NCI-H2227 treated with DMSO at 0.1 percent for 48 hours (cell line): ENCODE measurements at places on chromosomes 5 and 9.

GRCh38 chr5:116153687-116154174 lies 68.9 kb downstream of the COMMD10 start:
- DNase-seq = peak; percentile 66

- DNase-seq = no peak
These were observed 9.4 kb downstream of the FSTL4 start for GRCh38 chr5:133602835-133603380.

DNA sequence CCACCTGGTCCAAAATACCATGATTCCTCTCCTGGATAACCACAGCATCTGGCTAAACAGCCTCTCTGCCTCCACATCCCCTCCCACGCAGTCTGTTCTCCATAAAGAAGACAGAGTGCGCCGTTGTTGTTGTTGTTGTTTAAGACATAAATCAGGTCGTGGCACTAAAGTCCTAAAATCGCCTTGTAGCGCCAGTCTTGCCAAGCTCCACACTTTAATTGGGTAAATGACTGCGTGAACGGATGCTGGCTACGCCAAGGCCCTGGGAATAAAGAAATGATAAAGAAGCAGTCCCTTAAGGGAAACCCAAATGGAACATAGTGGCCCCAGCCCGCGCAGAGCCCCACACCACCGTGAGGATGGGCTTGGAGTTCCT lies 364 bp upstream of the SFXN1 start:
- no peak for DNase-seq

DNA sequence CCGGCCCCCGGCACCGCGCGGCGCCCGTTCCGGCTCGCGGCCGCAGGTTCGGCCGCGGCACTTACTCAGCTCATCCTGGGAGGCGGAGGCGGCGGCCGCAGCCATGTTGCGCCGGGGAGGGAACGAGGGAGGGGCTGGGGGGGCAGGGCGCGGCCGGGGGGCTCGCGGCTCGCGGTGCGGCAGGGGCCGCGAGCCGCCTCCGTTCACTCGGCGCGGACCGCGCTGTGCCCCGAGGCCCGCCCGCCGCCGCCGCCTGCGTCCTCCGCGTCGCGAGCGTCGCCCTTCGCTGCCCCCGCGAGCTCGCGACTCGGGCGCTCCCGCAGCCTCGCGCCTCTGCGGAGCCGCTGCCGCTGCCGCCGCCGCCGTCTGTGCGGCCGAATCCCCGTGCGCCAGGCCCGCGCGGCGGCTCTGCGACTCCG lies 735 bp downstream of the ECPAS start:
- DNase-seq = peak; percentile 9

- DNase-seq = no peak
These were observed 287.4 kb upstream of the ARRDC3 start for GRCh38 chr5:91670563-91670962.

GRCh38 chr5:65695162-65695755 lies 26.6 kb downstream of the SGTB start:
- DNase-seq = no peak

GRCh38 chr5:6899221-6899620 lies 186.0 kb downstream of the TENT4A start:
- no peak for DNase-seq

DNA sequence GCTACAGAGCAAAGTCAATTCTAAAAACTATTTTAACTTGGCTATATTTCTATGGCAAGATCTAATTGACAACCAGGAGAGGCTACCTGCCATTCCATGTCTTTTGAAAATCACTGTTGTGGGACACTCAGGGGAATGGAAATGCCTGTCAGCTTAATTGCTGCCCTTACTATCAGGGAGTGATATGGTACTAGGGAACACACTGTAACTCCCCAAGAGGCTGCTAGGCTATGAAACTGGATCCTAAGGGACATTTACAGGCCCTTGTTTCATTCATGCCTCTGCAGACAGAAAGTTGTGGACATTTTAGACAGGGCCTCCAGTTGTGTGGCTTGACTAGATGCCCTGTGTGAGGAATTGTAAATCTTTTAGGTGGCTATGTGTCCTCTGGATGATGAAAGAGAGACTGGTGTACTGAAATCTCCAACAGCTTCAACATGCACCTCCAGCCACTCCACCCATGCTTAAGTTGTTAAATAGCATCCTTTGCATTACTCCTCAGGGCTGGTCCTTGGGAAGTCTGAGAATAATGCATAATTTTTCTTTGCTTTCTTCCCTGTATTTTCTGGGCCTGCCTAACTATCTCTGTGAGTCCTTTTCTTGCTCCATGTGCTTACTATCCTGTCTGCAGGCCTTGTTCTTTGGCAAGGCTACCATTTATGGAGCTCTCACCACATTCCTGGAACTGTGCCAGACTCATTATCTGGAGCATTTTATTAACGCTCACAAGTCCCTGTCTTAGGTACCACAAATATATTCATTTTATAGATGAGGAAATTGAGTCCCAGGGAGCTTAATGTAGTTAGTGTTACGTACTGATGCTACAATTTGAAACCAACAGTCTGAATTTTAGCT lies 3.2 kb downstream of the MROH2B start:
- DNase-seq = no peak

- DNase-seq = no peak
These were observed 441.6 kb upstream of the DMAC1 start for GRCh38 chr9:8241201-8241600.

- no peak for DNase-seq
These were observed 8.6 kb downstream of the SUSD1 start for GRCh38 chr9:112166176-112167140.

- DNase-seq = peak; percentile 42
These were observed 28.7 kb downstream of the DNAJC21 start for GRCh38 chr5:34957857-34958690.

GRCh38 chr5:83256091-83256780 lies 178.9 kb downstream of the XRCC4 start:
- DNase-seq = no peak

DNA sequence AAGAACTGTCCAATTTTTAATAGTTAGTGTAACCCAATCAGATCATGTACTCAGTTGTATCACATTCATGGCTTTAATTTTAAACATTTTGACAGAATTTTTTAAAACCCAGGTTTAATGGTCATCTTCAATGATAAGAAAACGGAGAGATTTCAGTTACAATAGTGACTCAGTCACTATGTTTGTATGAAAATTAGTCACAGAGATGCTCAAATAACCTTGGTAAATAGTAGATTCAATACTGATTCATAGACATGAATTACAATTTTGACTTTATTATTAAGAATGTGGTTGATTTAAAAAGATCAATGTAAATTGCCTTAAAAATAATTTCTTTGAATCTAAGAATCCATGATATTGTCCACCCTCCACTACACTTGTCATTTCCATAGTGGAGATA lies 64.6 kb upstream of the TYRP1 start:
- no peak for DNase-seq

- DNase-seq = no peak
These were observed 23.2 kb upstream of the TMEM250 start for GRCh38 chr9:136141682-136142413.

- DNase-seq = no peak
These were observed 12.2 kb downstream of the MEGF9 start for GRCh38 chr9:120702075-120702474.

DNA sequence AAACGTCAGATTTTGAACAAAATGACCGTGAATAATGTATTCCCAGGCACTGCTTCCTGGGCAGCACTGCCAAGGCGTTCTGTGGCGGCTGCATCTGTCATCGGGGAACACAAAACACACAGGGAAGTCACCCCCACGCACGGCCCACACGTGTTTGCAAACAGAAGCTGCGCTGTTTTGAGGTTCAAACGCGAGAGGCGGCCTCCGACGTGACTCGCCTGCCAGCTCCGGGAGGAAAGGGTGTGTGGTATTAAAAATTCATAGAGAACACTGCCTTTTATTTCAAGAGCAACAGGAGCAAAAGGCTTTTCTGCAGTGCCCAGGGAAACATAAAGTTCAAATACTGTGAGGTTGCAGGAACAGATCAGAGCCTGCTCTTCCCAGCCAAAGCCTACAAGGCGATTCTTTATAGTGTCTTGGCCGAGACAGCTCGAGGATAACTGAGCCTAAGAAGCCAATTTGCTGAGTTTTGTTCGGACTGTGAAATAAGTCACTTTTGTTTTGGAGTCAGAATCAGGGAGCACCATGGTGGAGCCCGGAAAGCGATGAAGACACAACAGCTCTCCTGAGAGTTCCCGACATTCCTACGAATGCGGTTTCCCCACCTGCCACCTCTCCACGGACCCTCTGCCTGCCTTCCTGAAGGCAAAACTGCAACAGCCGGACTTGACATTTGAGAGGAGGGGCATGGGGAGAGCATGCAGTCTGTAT lies 115.3 kb upstream of the IRX2 start:
- no peak for DNase-seq

DNA sequence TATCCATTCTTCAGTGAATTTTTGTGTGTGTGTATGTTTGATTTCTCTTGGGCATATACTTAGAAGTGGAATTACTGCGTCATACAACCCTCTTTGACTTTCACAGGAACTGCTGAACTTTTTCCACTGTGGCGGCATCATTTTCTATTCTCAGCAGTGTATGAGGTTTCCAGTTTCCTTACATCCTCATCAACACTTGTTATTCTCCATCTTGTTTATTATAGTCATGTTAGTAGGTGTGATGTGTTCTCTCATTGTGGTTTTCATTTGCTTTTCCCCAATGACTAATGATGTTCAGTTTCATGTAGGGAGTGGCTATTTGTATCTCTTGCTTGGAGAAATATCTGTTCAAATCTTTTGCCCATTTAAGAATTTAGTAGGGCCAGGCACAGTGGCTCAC lies 2.6 kb downstream of the ZNF79 start:
- DNase-seq = no peak

GRCh38 chr9:119818726-119819435 lies 449.6 kb upstream of the BRINP1 start:
- no peak for DNase-seq

DNA sequence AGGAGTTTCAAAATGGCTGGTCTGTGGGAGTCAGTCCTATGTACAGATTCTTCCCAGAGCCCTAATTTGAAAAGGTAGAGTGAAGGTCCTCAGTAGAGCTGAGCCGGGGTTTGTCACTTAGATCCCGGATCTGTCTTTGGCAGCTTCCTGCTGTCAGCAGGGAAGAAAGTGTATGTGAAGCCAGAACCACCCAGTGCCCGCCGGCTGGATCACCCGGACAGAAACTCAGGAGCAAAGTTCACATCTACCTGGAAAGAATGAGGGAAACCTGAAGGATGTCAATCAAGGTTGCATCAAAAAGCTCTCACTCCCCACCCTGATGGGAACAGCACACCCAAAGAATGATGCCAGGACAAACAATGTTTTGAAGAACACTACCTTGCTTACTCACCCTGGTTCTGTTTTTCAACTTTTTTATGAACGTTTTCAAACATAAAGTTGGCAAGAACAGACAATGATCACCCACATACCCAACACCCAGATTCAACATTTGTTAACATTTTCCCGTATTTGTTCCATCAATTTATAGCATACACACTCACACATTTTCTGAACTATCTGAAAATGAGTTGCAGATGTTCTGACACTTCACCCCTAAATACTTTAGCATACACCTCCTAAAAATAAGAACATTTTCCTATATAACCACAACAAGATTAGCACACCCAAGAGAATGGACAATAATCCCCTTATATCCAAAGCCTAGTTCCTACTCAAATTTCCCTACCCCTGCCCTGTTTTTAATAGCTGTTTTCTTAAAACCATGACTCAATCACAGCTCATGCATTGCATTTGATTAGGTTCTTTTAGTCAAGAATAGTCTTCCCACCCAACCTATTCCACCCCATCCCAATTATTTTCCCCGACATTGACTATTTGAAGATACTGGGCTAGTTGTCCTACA lies 133.9 kb downstream of the LHFPL2 start:
- DNase-seq = no peak

DNA sequence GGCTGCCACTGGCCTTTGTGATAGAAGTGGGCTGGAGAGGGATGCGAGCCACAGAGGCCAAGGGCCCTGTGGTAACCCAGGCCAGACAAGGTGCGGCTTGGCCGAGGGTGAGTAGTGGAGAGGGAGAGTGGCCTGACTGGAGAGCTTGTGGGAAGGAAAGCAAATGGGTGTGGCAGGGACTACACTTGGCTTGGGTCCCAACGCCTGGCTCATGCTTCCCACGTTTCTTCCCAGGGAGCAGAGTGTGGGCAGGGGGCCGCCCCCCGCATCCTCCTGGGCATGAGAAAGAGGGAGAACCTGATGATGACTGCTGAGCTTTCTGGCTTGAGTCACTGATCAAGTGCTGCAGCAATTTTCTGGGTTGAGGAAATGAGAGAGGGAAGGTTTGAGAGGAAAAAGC lies 95.7 kb downstream of the ANKH start:
- DNase-seq = no peak

- DNase-seq = no peak
These were observed 26.1 kb downstream of the DAP start for GRCh38 chr5:10734832-10735523.

GRCh38 chr5:32055891-32056866 lies 117.9 kb downstream of the GOLPH3 start:
- DNase-seq = no peak

DNA sequence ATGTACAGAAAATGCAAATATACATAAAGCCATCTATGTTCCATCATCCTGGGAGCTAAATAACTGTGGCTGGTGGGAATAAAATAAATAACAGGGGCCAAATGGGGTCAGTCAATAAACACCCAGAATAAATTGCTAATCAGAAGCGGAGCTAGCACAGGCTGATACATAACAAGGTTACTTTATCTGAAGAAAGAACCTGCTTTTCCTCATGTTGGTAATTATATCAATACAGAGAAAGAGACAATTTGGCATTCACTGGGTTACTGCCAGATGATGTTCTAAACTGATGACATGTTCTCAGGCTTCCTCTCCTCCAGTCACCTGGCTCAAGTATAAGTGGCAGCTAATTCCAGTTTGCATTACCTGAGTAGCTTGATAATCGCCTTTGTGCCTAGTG lies 144.9 kb upstream of the CD180 start:
- no peak for DNase-seq
